SK-N-SH (cell line): ENCODE measurements at places on chromosomes 2 and 18.

DNA sequence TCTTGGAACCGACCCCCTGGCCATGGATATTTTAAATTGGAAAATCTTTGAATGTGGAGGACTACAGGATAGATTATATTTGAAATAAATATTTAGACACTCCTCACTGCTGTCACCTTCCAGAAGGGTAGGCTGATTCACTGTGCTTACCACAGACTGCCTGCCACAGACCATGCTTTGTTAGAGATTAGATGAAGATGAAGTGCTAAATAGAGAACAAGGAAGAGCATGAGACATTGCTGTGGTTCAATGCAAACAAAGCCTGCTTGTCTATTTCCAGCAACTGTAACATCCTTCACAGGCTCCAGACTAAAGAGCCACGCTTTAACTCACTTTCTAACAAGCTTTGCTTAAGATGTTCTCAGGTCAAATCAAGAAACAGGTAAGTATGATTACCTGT, 81.0 kb upstream of the TMEM17 start:
- no peak for DNase-seq

DNA sequence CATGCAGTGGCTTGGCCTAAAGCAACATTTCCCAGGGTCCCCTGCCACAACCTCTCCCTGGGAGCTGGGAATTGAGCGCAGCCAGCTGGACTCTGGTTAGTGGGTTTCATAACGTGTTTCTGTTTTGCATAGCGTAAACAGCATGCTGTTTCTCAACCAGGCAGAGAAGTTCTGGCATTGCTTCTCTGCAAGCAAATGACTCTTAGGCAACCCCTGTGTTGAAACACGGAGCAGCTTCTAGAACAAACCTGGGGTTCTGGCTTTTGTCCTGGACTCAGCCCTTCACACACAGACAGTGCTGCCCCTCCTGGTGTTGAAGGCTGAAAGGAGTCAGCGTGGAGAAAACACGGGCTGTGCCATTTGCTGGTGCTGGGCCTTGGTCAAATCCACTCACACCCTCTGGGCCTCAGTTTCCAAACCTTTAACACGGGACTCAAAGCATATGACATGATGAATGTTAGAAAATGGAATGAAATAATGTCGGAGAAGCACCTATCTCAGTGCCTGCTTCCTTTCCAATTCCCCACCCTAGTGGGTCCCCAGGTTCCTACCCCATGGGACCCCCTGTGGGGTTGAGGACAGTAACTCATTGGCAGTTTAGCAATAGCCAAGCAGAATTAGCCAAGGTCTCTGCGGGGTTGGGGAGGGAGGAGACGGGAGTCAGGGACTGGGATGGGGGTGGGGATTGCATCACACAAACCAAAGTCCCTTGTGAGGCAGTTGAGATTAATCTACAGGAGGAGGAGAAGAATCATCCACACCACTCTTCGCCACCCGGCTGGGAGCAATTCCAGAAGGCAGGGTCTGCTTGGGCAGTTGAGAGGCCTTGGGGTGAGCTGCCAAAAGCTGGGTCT, 30.2 kb upstream of the IL1R2 start:
- no peak for DNase-seq

DNA sequence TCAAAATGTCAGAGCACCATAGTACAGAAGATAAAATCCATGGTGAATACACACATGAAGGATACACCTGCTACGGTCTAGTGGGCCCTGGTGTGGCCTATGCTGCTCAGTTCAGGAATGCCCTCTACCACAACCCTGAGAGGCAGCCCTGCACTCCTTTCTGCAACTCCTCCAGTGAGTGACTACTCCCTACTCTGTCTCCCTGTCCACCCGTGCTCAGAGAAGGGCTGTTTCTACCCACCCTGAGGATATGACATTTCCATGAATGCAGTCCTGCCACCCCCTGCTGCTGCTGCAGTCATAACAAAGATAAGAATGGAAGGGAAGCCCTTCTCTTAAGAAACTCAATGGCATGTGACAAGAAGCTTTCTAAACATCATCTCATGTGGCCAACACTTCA, 137.0 kb downstream of the EN1 start:
- DNase-seq: no peak

- DNase-seq: no peak
Measured at GRCh38 chr2:127771756-127772155, 39.2 kb downstream of the WDR33 start.

DNA sequence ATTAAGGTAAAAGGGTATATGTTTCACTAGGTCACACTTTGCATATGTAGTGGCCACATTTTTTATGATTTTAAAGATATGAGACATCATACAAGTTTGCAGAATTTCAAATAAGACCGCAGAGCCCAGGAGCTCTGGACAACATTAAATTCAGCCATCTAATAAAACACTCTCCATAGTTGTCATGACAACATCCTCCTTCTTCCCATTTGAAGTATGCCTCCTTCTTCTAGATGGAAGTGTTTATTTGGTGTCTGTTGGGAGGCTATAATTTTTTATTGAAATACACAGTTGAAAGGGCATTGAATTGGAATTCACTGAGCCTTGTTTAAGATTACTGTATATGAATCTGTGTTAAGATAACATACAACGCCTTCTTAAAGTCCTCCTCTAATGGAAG, 467.3 kb downstream of the CMPK2 start:
- no peak for DNase-seq

- DNase-seq: no peak
Measured at GRCh38 chr2:83365476-83365875, 1093.6 kb downstream of the SUCLG1 start.

- DNase-seq: no peak
Measured at GRCh38 chr18:45522371-45522770, 92.9 kb upstream of the SLC14A2 start.

DNA sequence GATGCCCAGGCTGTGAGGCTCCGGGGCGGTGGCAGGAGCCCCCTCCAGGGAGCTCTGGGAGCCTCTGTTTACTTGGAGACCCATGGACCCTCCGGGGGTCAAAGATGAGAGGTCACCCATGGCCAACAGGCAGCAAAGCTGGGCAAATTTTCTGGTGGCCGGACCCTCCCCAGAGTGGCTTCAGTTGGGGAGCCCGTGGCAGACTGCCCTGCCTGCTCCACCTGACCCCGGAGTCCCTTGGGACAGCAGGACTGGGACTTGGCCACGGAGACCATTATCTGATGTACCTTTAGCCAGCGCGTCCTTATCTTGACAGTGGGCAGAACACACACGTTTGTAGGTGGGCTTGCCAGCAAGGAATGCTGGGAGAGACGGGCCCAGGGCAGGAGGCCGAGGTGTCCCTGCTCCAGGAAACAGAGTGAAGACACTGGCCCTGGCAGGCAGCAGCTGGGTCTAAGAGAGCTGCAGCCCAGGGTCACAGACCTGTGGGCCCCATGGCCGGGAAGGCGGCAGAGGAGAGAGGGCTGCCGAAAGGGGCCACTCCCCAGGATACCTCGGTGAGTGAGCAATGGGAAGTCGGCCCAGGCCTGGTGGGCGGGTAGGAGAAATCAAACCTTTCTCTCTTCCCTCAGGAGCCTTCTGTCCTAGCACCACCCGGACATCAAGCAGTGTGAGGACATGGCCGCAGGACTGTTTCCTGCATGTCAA, at the start of the genes ABCG5 and ABCG8:
Gene ABCG5 (minus strand): TSS at position 280 of the 708 bp plus-strand sequence. CDS start 160 bp downstream, at position 120.
Gene ABCG8 (plus strand): TSS at position 412 of the 708 bp plus-strand sequence. CDS start 83 bp downstream, at position 495.
- DNase-seq: no peak

- DNase-seq: no peak
Measured at GRCh38 chr2:28583899-28584553, 88.2 kb downstream of the PLB1 start.

DNA sequence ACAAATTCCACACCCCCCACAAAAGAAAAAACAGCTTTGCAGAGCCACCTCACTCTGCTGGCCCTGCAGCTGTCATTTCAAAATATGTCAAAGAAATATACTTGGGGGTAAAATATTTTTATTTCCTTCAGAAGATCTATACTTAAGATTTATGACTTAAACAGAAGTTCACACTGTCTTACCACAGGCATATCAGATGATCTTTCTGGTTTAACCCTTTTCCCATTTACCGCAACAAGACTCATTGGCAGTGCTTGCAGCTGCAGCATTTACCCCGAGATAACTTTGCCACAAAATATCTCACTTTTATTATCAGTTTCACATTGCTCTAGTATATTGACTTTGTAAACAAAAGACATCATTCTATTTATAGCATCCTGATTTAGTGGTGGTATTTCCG, 21.6 kb upstream of the SLC35G4 start:
- DNase-seq: no peak

DNA sequence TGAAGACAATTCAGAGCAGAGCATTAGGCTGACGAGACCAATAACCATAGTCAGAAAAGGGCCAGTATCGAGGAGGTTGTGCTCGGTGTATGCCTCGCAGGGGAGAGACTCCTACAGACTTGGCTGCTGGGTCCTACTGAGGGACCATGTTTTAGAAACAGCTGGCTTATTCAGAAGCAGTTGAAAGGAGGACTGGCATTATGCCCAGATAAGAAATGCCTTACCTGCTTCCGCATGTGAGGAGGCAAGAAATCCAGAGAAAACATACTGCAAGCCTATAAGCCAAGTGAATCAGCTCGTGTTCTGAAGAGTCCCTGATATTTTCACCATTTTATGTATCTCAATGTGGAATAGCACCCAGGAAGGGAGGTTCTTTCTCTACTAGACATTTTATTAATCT, 434.7 kb downstream of the GRB14 start:
- no peak for DNase-seq

GRCh38 chr2:169361706-169362117, 622 bp downstream of the LRP2 start:
- peak; percentile 60 for DNase-seq

GRCh38 chr2:176126929-176127773, 2.4 kb upstream of the HOXD8 start:
- peak; percentile 63 for DNase-seq

- peak; percentile 85 for DNase-seq
Measured at GRCh38 chr2:26848336-26849055, 564 bp downstream of the DPYSL5 start.

- DNase-seq: no peak
Measured at GRCh38 chr2:55148269-55148668, 83.8 kb downstream of the CLHC1 start.

- no peak for DNase-seq
Measured at GRCh38 chr2:19776941-19777514, 124.8 kb downstream of the TTC32 start.

GRCh38 chr2:145771525-145771924, 1251.6 kb upstream of the ZEB2 start:
- DNase-seq: no peak
